ENCODE measurements at places on chromosomes 2 and 18.

DNA sequence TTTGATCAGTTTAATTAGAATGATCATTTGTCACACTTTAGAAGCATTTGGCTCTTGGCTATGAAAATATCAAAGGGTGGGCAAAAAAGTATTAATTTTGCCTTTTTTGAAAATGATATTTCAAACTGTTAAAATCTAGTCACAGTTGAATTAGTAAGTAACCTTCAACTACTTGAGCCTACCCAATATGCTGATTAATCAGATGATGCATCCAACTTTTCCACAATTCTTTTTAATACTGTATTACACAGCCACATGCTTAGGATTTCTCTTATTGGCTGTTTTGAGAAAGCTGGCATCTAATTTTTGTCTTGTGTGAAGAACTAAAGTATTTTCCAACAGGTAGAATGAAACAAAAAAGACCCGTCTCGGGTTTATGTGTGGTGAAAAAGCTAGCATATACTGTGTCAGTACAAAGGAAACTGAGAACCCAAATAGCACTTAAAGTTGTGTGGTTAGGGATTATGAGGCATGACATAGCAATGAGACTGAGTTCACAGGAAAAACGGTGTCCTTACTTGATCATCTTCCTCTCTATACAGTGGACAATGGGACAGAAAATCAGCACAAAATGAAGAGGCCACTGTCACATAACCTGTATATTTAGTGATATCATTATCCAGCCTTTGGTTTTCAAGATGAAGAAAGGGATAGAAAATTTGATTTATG is 11.7 kb downstream of the OSBPL6 start:
- DNase-seq = no peak

- DNase-seq = peak; percentile 54
Observed at GRCh38 chr18:45621061-45621511, 5.8 kb downstream of the SLC14A2 start.

DNA sequence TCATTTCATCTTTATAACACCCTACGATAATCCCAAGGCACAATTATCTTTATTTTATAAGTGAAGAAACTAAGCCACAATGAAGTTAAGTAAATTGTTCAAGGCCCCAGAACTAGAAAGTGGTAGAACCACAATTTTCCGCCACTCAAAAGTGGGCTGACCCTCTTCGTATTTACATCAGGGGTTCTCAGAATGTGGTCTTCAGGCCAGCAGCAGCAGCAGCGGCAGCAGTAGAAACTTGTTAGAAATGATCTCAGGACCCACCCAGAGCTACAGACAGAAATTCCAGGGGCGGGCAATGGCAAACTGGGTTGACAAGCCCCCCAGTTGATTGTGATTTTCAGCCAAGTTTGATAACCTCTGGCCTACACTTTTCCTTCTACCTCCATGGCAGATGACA is 62.8 kb downstream of the LBH start:
- no peak for DNase-seq

GRCh38 chr2:207640661-207641060 is 15.5 kb upstream of the METTL21A start:
- DNase-seq = no peak

- no peak for DNase-seq
Observed at GRCh38 chr18:46247942-46248341, 143.8 kb downstream of the HAUS1 start.

GRCh38 chr2:726169-726568 is 49.0 kb upstream of the TMEM18 start:
- no peak for DNase-seq

- no peak for DNase-seq
Observed at GRCh38 chr2:29601872-29602271, 319.5 kb downstream of the ALK start.

DNA sequence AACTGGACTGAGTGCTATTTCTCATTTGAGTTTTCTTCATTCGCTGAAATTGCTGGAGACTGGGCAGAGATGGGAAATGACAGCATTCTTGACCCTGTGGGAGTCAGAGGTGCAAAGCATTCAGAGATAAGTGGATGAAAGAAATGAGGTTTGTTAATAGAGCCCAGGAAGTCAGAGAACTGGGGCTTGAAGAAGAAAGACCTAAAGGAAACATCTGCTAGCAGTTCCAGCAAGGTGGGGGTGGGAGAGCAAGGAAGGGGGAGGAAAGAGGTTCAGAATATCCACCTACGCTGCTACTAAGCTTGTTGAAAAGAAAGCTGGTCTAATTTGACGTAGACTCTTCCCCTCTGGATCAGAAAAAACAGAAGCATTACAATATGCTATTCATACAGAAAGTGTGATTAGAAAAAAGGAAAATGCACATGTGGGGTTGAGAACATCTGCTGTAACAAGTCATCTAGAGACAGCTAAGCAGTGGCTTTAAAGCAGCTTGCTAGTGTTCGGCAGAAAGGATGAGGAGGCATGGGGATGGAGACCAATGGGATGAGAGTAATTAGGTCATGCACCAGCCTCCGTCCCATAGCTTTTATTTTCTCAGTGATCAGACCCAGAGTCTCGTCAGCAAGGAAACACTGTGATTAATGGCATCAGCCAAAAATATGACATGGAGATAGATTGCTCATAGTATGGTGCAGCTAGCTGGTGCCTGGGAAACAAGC is 29.7 kb downstream of the NAB1 start:
- peak; percentile 52 for DNase-seq

DNA sequence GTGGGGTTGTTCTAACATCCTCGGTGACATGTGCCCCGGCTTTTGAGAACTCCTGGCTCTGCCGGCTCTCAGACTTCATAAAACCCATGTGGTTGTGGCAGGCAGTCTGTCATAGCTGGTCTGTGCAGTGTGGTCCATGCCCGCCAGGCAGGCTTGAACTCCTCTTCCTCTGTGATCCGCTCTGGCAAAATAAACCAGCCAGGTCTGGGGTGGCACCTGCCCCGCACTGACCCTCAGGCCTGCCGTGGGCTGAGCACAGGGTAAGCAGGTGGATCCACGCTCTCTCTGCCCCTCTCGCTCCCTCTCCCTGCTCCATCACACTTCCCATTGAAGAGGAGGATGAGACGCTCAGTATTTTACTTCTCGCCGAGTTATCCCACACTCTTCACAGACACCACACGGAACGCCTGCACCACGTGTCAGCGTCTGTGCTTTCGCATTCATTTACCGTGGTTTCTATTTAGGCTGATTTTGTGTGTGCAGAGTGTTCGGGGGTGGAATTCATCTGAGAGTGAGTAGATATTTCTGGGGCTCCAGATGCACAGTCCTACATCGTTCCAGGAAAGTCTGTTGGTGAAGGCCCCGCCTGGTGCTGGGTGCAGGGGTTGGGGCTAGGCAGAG is 56.4 kb downstream of the RTP5 start:
- no peak for DNase-seq

DNA sequence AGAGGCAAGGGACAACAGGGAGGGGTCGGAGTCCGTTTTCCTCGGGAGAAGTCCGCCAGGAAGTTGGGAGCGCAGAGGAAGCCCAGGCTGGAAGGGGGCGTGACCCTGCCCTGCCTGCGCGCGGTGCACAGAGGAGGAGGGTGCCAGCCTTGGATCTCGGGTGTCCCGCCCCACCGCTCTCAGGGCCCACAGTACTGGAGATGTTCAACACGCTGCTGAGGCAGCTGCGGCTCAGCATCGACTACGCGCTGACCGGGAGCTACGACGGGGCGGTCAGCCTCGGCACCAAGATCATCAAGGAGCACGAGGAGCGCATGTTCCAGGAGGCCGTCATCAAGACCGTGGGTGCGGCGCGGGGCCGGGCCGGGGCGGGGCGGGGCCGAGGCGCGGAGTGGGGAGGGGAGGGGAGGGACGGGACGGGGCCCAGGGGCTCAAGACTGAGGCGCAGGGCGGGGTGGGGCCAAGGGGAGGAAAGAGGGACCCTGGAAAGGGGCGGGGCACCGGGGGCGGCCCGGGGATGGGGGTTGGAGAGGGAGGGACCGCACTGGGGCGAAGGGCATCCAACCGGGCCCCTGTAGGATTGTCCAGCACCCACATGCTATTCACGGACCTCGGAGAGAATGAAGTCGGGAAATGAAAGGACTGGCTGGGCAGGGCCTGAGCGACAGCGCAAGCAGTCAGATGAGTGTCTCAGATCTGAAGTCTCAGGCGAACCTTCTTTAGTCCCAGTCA is 36.6 kb downstream of the POMC start:
- peak; percentile 70 for DNase-seq

GRCh38 chr2:171228826-171229225 is 68.1 kb upstream of the TLK1 start:
- DNase-seq = no peak

DNA sequence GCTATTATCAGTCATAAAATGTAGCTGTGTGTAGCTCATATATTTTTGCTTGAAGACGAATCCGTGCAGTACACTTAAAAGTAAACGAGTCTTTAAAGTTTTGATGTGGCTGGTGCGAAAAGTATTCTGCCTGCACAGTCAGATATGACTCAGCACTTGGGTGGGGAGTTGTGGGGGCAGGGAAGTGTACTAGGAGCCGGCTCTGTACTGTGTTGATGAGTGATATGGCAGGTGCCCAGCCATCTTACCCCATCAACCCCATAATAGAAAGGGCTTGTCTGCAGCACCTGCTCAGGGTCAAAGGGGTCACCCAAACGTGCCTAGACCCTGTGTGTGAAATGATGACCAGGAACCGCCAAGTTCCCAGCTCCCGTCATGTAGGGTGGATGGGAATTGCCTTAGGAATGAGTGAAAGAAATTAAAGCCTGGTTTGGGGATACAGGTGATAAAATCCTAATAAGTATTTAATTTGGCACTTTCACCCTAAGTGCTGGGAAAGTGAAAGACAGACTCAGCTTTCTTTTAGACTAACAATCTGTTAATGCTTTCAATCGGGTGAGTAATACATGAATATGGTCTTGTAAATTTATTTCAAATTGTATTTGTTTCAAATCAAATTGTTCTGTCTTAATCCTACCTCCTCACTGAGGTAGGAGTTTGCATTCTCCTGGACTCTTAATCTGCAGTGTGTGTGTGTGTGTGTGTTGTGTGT is 48.0 kb downstream of the BCL2L11 start:
- peak; percentile 34 for DNase-seq

DNA sequence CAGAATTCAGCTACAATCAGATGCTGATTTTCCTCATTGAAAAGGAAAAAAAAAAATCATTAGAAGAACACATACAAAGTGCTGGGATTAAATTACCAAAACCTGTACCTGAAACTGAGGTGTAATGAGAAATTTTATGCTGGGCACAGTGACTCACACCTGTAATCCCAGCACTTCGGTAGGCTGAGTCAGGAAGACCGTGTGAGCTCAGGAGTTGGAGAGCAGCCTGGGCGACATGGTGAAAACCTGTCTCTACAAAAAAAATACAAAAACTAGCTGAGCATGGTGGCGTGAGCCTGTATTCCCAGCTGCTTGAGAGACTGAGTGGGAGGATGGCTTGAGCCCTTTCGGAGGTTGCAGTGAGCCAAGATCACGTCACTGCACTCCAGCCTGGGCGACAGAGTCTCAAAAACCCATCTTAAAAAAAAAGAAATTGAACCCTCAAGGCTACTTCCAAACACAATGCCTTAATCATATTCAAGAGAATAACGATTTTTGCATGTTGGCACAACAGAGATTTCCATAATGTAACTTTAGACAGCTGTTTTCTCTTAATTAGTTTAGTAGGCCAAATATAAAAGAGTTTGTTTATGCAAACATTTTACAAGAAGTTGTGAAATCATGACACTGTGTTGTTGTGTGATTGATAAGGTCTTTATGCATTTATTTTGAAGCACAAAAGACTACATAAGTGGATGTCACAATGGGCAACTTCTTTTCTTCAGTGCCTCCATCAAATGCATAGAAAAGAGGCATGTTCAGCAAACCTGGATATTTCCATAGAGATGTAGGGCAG is 63.9 kb downstream of the FAM161A start:
- no peak for DNase-seq

- DNase-seq = no peak
Observed at GRCh38 chr2:188659656-188660406, 314.3 kb upstream of the COL3A1 start.

DNA sequence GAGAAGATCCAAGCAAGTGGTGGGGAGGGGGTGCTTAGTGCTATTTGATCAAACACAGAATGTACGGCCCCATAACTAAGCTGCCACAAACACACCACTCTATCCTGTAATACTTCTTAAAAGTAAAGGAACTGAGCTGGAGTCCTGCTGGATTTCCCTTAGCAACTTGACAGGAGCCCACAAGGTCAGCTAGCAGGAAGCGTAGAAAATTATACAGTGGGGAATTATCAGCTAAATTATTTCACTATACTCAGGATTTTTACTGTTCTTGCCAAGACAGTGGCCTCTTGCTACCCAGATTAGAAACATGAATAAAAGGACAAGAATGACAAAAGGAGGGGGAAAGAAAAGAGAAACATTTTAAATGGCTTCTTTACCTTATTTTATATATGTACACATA is 217.1 kb downstream of the ZNF521 start:
- DNase-seq = no peak

GRCh38 chr2:34979148-34979547 is 1376.4 kb upstream of the CRIM1 start:
- DNase-seq = no peak

DNA sequence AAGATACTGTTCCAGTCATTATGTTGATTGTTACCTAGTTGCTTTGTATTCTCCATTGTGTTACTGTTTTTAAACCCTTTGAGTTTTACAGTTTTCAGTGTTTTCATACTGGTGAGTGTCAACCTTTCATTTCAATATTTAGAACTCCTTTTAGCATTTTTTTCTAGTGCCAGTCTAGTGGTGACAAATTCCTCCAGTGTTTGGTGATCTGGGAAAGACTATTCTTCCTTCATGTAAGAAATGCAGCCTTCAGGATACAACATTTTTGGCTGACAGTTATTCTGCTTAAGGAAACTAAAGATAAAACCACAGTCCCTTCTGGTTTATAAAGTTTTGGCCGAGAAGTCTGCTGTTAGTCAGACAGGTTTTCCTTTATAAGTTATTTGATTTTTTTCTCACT is 143.8 kb downstream of the ETAA1 start:
- no peak for DNase-seq

GRCh38 chr18:57589161-57589560 is 2.7 kb upstream of the FECH start:
- DNase-seq = no peak

DNA sequence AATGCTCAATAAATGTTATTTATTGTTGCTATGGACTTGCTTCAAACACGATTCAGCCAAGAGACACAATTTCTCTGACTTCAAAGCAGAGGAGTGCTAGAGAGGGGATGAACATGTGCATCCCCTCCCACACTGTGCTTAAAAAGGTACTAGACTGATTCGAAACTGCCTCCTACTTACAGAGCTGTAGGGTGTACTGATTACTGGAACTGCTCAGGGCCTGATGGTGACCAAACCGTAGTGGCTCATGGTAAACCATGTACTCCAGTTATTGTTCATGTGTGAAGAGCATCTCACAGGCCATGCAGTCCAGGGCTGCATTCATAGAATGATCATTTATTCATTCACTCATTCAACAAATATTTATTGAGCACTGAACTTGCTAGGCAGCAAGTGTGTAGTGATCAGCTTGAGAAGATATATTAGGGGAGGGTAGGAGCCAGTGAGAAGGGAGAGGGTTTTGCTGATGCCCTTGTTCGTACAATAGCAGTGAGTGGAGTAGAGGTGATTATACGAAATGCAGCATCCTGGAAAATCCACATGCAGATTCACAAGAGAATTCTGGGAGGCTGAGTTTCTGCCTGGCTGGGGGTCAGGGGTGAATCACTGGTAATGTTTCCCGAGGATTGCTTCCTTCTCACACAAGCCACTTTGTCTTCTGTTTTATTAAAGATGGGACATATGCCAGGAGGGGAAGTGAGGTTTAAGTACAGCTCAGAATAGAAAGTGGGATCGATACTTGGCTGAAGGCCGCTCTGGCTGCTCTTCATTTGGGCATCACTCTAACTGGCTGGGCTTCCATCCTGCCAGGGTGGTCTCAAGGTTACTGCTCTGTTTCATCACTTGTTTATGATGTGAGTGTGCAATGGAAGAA is 245.4 kb downstream of the RAD51AP2 start:
- DNase-seq = no peak

- DNase-seq = no peak
Observed at GRCh38 chr2:181672255-181673008, 7.9 kb downstream of the NEUROD1 start.
